ENCODE measurements at places on chromosomes 13 and 19.

- no peaks in the 10 kb centered on the region for H3K36me3 ChIP-seq
- DNase-seq: no peak
- H3K27ac ChIP-seq: no peak overlapping the region
- H3K4me3 ChIP-seq: no peak overlapping the region
- H3K27me3 ChIP-seq: no peaks in the 10 kb centered on the region
Observed at GRCh38 chr13:33745370-33746324, 72.3 kb upstream of the RFC3 start.

DNA sequence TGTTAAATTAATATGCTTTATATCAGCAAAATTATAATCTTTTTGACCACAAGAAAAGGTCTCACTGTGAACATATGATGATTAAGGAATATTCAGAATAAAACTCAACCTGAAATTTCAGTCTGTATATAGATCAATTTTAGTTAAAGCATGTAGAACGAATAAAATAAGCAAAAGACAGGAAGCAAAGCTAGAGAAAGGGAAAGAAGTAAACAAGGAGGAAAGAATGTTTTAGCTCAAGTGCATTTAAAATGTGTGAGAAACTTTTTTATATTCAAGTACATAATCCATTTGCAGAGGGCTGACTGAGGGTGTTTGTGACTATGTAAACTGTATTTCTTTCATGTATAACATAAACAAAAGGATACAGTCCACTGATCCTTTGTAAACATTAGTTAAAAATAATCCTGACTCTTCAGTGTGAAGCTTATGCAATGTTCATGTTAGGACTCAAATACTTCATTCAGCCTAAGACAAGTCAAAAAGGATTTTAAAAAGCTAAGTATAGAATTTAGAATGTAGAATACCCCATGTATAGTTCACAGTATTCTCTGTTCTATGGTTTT, 472.1 kb downstream of the DIAPH3 start:
- H3K36me3 ChIP-seq: no peaks in the 10 kb centered on the region
- no peak overlapping the region for H3K4me3 ChIP-seq
- H3K4me1 ChIP-seq: no peaks in the 10 kb centered on the region
- DNase-seq: no peak
- no peaks in the 10 kb centered on the region for H3K27me3 ChIP-seq

- no peaks in the 10 kb centered on the region for H3K27me3 ChIP-seq
- H3K4me3 ChIP-seq: peak within 1 kb of the TSS; percentile 96
- no peak for DNase-seq
- no peaks in the 10 kb centered on the region for H3K36me3 ChIP-seq
- H3K4me1 ChIP-seq: peaks cover 13% of the 10 kb centered on the region
Observed at GRCh38 chr19:48719263-48720171, at the start of gene MAMSTR. Gene MAMSTR, minus strand, starts transcription at chr19:48719725. Its CDS starts 694 bp downstream, at chr19:48719031.

DNA sequence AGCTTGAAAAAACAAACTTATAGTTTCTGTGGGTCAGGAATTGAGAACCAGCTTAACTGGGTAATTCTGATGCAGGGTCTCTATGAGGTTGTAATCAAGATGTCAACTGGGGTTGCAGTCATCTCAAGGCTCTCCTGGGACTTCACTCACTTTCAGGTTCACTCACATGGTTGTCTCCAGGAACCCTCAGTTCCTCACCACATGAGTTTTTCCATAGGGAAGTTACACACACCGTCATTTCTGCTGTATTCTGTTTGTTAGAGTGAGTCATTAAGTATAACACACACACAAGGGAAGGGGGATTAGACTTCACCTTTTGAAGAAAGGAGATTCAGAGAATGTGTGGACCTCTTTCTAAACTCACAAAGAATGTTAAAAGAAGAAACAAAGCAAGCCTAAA, 34.9 kb upstream of the MLNR start:
- no peak overlapping the region for H3K4me3 ChIP-seq
- H3K27ac ChIP-seq: peak overlapping the region; percentile 54
- peaks cover 22% of the 10 kb centered on the region for H3K4me1 ChIP-seq
- no peak for DNase-seq
- H3K27me3 ChIP-seq: no peaks in the 10 kb centered on the region

DNA sequence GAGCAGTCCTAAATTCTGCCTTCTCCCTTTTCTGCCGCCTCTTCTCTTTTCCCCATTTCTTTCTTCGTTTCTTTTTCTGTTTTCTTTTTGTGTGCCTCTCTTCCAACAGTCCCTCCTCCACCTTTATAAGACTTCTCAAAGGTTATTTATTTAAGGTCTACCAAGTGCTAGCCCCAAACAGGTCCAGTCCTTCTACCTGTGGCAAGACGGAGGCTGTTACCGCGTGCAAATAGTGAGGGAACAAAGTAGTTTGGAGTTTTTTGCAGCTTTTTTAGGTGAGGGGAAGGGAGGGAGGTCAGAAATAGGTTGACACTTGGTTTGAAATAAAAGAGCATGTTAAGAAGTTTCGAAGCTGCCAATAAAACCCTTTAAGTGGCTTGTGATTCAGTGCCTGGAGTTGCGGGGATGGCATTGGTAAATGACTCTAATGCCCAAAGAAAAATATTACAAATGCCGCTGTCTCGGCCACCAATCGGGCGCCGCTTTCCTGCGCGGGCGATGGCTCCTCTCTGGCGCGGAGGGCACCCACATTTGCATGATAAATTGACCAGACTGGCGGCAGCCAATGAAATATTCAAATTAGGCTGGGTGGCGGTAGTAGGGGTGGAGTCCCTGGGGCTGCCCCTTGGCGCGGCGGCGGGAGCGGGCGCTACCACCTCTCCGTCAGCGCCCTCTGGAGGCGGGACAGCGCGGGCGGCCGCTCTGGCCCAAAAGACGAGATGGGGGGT, 7.5 kb upstream of the TSHZ3 start:
- DNase-seq: peak; percentile 65
- H3K4me1 ChIP-seq: peaks cover 33% of the 10 kb centered on the region
- H3K27ac ChIP-seq: no peak overlapping the region

DNA sequence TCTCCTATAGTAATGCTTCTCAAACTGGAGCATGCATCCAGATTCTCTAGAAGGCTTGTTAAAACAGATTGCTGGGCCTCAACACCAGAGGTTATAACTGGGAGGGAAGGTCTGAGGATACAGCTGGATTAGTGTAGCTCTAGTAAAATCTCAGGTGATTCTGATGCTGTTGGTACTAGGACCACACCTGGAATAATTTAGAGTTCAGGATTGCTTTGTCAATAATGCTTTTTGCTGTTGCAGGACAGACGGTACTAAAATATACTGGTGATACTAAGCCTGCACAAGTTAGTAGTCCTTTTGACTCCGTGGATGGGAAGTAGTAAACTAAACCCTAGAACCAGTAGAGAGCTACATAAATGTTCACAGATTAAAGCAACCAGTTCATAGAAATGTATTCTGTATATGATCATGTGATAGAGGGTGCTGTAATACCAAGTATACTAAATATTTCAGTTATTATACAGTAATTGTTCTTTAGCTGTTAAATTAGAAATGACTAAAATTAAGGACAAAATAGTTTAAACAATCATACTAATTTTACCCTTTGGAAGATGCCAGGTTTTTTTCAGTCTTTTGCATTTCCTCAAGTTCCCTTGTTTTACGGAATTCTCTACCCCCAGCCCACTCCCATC, 258.2 kb upstream of the STARD13 start:
- peaks cover 44% of the 10 kb centered on the region for H3K4me1 ChIP-seq
- H3K4me3 ChIP-seq: peak overlapping the region; percentile 82
- peaks cover 8% of the 10 kb centered on the region for H3K36me3 ChIP-seq
- H3K27me3 ChIP-seq: no peaks in the 10 kb centered on the region
- DNase-seq: no peak

DNA sequence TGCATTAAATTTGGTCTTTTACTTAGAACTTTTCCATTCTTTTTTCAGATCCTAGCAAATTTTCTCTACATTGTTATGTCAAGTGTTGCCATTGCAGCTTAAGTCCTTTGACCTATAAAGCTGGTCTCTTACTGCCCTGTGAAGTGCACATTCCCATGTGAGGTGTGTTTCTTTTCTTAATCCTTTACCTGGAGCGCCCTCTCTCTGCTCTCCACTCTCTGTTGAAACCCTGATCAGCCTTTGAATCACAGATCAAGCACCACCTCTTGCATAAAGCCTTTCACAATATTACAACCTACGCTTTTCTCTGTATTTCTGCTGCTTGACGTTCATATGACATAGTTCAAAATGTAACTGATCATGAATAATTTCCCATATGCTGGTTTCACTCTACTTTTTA, 84.8 kb downstream of the PCDH17 start:
- DNase-seq: no peak
- no peaks in the 10 kb centered on the region for H3K36me3 ChIP-seq
- H3K27ac ChIP-seq: no peak overlapping the region
- H3K4me3 ChIP-seq: no peak overlapping the region
- H3K4me1 ChIP-seq: no peaks in the 10 kb centered on the region

GRCh38 chr13:110391273-110391672, 84.2 kb downstream of the COL4A2 start:
- peaks cover 7% of the 10 kb centered on the region for H3K4me1 ChIP-seq
- H3K4me3 ChIP-seq: no peak overlapping the region
- no peaks in the 10 kb centered on the region for H3K36me3 ChIP-seq
- peaks cover 83% of the 10 kb centered on the region for H3K27me3 ChIP-seq

GRCh38 chr13:113187263-113187669, 21.2 kb downstream of the PCID2 start:
- peaks cover 36% of the 10 kb centered on the region for H3K36me3 ChIP-seq
- H3K4me3 ChIP-seq: no peak overlapping the region
- DNase-seq: peak; percentile 47

GRCh38 chr19:56087647-56088496, 33.2 kb downstream of the ZNF787 start:
- no peak overlapping the region for H3K27ac ChIP-seq
- no peaks in the 10 kb centered on the region for H3K27me3 ChIP-seq
- H3K36me3 ChIP-seq: peaks cover 7% of the 10 kb centered on the region
- DNase-seq: no peak
- peaks cover 5% of the 10 kb centered on the region for H3K4me1 ChIP-seq

- DNase-seq: no peak
- H3K4me1 ChIP-seq: no peaks in the 10 kb centered on the region
- H3K27me3 ChIP-seq: no peaks in the 10 kb centered on the region
- no peak overlapping the region for H3K27ac ChIP-seq
- H3K4me3 ChIP-seq: no peak overlapping the region
Observed at GRCh38 chr13:51269039-51269438, 46.8 kb downstream of the FAM124A start.
